ENCODE measurements at places on chromosomes 6 and 20.

DNA sequence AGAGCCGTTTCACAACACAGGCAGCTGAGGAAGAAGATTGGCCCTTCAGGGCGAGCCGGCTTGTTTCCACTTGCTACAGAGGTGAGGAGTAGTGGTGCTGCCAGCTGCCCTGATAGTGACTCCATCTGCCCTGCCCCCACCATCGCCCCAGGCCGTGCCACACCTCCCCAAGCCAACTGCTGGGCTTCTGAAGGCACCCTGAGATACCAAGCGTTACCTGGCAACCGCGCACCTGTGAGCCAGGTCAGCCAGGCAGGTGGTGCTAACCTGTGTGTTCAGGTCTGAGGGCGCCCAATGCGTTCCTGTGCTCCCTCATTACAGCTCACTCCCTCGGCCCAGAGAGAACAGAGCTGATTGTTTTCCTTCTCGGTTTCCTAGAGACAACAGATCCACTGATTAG, 299.1 kb upstream of the ID4 start:
- no peak for DNase-seq

- no peak for DNase-seq
These were observed 39.2 kb downstream of the FRMD1 start for GRCh38 chr6:168039849-168040248.

- DNase-seq, result no peak
These were observed 1405.1 kb downstream of the GRIK2 start for GRCh38 chr6:102798636-102799035.

GRCh38 chr6:163133017-163133416, 281.5 kb upstream of the QKI start:
- no peak for DNase-seq

- no peak for DNase-seq
These were observed 233.5 kb upstream of the QKI start for GRCh38 chr6:163180874-163181541.

DNA sequence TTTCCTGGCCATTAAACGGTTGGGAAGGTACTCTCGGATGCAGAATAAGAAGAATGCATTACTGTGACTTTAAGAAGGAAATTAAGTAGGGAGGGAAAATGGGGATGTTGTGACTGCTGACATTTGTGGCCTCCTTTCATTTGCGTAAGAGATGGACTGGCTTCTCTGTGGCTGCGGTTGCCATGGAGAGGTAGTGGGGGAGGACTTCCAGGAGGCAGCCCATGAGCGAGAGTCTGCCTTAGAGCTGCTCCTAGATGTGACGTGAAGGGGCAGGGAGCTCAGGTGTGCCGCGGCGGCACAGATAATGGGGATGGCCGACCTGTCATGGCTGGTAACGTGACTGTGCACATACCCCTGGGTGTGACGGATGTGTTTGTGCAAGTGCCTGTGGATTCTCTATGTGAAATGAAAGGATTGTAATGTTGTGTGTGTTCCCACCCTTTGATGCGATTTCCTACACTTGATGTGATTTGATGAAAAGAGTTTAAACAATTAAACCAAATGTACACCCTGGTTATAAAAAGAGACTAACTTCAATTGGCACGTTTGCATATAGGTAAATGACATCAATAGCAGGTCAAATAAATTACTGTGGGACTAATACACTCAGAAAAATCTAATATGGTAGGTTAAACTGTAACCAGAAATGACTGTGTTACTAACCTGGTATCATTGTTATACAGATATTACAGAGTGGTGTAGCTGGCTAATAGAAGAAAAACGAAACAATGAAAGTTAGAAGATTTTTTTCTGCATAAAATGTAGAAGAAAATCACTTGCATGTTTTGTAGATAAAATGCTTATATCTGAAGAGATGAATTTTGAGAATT, 48.9 kb downstream of the HIVEP1 start:
- DNase-seq, result peak; percentile 67

GRCh38 chr6:150894191-150894744, 28.8 kb downstream of the MTHFD1L start:
- no peak for DNase-seq

DNA sequence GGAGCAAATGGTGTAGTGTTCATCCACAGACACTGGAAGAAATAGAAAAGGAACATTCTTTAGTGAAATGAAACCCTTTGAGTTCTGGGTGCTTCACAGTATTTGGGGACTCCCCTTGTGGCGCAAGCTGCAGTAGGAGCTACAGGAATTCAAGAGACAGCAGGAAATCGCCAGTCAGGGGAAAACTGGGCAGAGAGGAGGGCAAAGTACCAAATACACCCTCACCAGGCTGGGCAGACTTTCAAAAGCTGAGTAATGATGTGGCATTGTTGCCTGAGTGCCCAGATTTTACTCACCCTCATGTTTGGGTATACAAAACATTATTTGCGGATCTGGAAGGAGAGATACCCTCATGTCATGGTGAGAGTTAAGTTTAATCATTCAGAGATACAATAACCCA, 97.9 kb downstream of the SOD2 start:
- no peak for DNase-seq

- DNase-seq, result no peak
These were observed 20.9 kb upstream of the POM121L2 start for GRCh38 chr6:27332692-27333641.

DNA sequence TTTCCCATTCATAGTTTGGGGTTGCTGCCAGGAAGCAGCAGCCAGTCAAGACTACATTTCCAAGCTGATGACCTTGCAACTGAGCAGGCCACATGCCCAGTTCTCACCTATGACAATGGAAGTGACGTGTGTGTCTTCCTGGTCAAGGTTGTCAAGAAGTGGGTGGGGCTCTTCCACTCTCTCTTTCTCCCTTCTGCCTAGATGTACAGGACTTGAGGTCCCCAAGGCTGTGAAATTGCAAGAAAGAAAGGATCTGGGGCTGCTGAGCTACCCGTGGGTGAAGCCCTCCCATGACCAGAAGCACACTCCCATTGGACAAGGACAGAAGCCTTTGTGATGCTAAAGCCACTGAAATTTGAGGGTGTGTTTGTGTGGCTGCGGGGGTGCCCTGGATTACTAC, 175.1 kb downstream of the LINC00237 start:
- DNase-seq, result no peak

- no peak for DNase-seq
These were observed 76.3 kb downstream of the CDK19 start for GRCh38 chr6:110738899-110739365.
